Spinal cord (tissue), 10 donors: ENCODE measurements at places on chromosomes 5 and 9. TPM values are rescaled to one million over a fixed set of nuclear protein-coding genes. Genes with fewer than 3 reads are reported as not detected.

GRCh38 chr9:134223091-134223490 lies 58.7 kb upstream of the RNU6ATAC start:
- DNase-seq: no peak
- H3K27ac ChIP-seq: no peak overlapping the region
- H3K36me3 ChIP-seq: no peaks in the 10 kb centered on the region
- no peak overlapping the region for H3K4me3 ChIP-seq
- peaks cover 61% of the 10 kb centered on the region for H3K4me1 ChIP-seq

DNA sequence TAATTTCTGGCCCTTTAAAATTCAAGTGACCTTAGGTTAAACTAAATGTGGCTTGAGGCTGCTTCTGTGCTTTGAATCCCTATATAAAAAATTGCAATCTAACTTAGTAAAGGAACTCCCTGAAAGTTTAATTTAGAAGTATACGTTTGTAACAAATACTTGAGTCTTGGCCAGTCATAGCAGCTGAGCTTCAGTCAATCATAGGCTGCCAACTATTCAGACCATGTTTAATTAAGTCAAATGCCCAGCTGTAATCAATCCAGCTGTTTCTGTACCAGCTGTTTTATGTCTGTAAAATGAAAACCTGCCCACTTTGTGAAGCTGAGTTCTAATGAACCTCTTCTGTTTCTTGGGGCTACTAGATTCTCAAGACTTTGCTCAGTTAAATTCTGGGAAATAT lies 760.1 kb downstream of the MAT2B start:
- no peaks in the 10 kb centered on the region for H3K27me3 ChIP-seq
- no peaks in the 10 kb centered on the region for H3K36me3 ChIP-seq
- DNase-seq: no peak
- no peak overlapping the region for H3K4me3 ChIP-seq

- H3K4me3 ChIP-seq: no peak overlapping the region
- no peak overlapping the region for H3K27ac ChIP-seq
- H3K4me1 ChIP-seq: no peaks in the 10 kb centered on the region
- peak; percentile 20 for DNase-seq
- H3K27me3 ChIP-seq: no peaks in the 10 kb centered on the region
- no peaks in the 10 kb centered on the region for H3K36me3 ChIP-seq
These were observed 166.4 kb downstream of the TLE1 start for GRCh38 chr9:81522716-81523551.

Gene GPR21
- total RNA-seq: 0.50 TPM

Gene IL5
- total RNA-seq: 0.50 TPM

DNA sequence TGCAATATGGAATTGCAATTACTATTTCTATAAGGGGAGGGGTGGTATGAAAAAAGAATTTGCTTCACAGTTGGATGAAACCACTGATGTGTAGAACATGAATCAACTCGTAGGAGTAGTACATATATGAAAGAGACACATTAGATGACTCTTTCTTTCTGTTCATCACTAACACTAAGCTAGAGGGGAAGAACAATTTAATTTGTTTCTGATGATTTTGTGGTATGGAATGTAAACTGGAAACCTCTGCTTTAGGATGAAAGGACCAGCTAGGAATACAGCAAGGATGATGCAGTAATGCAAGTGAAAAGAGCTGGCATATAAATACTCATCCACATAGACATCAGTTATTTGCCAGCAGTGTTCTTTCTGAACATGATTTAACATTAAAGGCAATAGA lies 113.4 kb downstream of the PAPPA start:
- H3K27ac ChIP-seq: no peak overlapping the region
- no peak overlapping the region for H3K4me3 ChIP-seq
- no peaks in the 10 kb centered on the region for H3K36me3 ChIP-seq
- no peaks in the 10 kb centered on the region for H3K27me3 ChIP-seq
- no peaks in the 10 kb centered on the region for H3K4me1 ChIP-seq
- no peak for DNase-seq

- H3K4me1 ChIP-seq: peaks cover 57% of the 10 kb centered on the region
- H3K36me3 ChIP-seq: no peaks in the 10 kb centered on the region
These were observed 1.7 kb downstream of the EPB41L4B start for GRCh38 chr9:109319017-109319625.

- peaks cover 5% of the 10 kb centered on the region for H3K36me3 ChIP-seq
- no peak overlapping the region for H3K27ac ChIP-seq
- no peak overlapping the region for H3K4me3 ChIP-seq
- H3K27me3 ChIP-seq: no peaks in the 10 kb centered on the region
These were observed 22.2 kb upstream of the CREBRF start for GRCh38 chr5:173033923-173034322.

Gene APC
- 279 TPM for total RNA-seq
